HCT116 (cell line): ENCODE measurements at places on chromosomes 5 and 9. TPM values are rescaled to one million over a fixed set of nuclear protein-coding genes. Genes with fewer than 3 reads are reported as not detected.

ORM2 gene
- total RNA-seq = 0.59 TPM

CLIC3 gene
- 8.4 TPM for total RNA-seq

SLC4A9 gene
- 0.49 TPM for total RNA-seq

FAM221B gene
- not detected for total RNA-seq

UNC13B gene
- total RNA-seq = 17.6 TPM

ZDHHC11 gene
- 17.0 TPM for total RNA-seq

CORO2A gene
- 5.7 TPM for total RNA-seq

SLC46A2 gene
- total RNA-seq = not detected

AQP7 gene
- 0.96 TPM for total RNA-seq

FNBP1 gene
- 25.0 TPM for total RNA-seq

PCDHA9 gene
- total RNA-seq = not detected

LRRC19 gene
- total RNA-seq = not detected

FOXD4L6 gene
- total RNA-seq = 0.54 TPM

C9orf50 gene
- total RNA-seq = not detected

ADAMTS13 gene
- total RNA-seq = 9.2 TPM

TAF11L5 gene
- not detected for total RNA-seq

TMEM171 gene
- 5.4 TPM for total RNA-seq

PPIC gene
- total RNA-seq = 21.5 TPM

LCN6 gene
- total RNA-seq = not detected

INSL6 gene
- not detected for total RNA-seq

IL17B gene
- 0.81 TPM for total RNA-seq

MAML1 gene
- 29.5 TPM for total RNA-seq

DROSHA gene
- total RNA-seq = 73.5 TPM

ACO1 gene
- total RNA-seq = 36.2 TPM

PLAC8L1 gene
- total RNA-seq = 2.6 TPM

PRELID2 gene
- 20.1 TPM for total RNA-seq
